ENCODE measurements at places on chromosomes 4 and X.

DNA sequence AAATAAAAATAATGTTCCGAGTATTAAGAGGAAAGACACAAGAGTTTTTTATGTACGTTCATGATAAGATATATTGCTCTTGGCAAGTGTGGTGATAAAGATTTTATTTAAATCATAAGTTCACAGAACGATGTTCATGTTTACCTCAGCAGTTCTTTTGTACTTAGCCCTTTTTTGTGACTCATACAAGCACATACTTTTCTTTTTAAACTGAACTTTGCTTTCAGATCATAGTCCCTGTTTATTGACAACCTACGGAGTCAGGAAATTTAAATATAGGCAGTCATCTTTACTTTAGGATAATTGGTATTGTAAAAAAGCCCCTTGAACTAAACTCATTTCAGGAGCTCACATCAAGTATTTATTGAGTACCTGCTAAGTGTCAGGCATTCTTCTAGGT is 1.3 kb upstream of the CTSO start:
- DNase-seq = no peak

- DNase-seq = no peak
Measured at GRCh38 chr4:74311696-74312313, 3.5 kb downstream of the EPGN start.

- no peak for DNase-seq
Measured at GRCh38 chrX:150813922-150814321, 84.5 kb downstream of the CD99L2 start.

DNA sequence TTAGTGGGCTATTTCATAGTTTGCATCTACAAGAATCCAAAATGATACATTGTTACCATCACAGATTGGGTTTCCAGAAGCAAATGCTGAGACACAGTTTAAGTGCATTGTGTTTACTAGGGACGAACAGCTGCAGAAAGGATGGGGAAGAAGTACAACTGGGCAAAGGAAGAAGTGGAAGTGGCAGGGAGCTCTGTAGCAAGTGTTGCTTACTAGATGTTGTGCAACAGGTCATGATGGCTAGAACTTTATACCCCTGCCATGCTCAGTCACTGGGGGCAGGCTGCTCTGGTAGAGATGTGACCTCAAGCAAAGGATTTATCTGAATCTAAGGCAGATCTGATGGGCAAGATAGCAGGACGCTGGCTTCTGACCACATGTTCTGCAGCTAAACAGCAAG is 76.1 kb upstream of the EMCN start:
- no peak for DNase-seq

DNA sequence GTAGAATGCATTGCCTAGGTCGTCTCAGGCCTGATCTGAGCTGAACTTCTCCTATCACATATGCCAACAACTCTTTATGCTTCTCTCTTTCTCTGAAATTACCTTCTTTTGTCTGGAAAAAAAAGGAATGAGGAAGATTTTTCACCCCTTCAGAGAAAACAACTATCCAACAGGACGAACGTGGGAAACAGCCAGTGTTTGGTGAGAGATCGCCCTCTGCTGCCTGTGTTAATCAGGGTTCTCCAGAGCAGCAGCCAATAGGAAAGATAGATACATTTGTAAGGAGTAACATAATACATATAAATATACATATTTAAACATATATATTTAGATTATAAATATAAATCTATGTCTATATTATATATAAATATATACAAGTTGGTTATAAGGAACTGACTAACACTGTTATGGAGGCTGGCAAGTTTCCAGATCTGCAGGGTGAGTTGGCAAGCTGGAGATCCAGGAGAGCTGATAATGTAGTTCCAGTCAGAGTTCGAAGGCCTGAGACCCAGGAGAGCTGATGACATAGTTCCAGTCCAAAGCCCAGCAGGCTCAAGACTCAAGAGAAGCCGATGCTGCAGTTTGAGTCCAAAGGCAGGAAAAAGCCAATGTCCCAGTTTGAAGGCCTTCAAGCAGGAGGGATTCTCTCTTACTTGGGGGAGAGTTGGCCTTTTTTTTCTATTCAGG is 13.3 kb downstream of the CETN2 start:
- DNase-seq = no peak

Measured in right lobe of liver (tissue), 6 donors.